Type B pancreatic cell (in vitro differentiated cells): ENCODE measurements at places on chromosomes 4 and X. TPM values are rescaled to one million over a fixed set of nuclear protein-coding genes. Genes with fewer than 3 reads are reported as not detected.

DNA sequence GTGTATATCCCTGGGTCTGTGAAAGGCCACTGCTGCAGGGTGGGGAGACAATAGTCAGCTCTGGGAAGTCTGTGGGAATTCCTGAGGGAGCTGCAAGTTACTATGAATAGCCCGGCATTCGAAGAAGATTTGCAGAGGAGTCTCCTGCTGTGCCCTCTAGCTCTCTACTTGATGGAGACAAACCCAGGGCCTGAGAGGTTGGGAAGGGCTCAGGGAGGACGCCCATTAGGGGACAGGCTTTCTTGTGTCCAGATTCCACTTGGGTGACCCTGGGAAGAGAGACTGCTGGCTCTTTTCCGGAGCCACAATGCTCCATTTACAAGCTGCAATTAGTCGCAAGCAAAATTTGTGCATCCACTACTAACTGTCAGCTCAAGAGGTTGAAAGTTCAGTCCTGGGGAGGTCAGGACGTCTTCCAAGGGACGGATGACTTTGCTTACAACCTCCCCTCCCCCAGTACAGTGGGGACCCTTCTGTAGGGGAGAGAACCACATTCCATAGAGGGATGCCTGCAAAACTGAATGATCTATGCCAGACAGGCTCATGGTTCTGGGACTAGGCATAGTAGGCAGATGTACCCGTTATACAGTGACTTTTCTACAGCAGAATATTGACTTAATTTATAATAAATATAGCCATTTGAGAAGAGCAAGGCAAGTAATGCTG, 48.2 kb upstream of the PHOX2B start:
- no peak overlapping the region for H3K27ac ChIP-seq
- no peaks in the 10 kb centered on the region for H3K36me3 ChIP-seq
- DNase-seq: no peak
- peaks cover 64% of the 10 kb centered on the region for H3K27me3 ChIP-seq
- H3K4me3 ChIP-seq: no peak overlapping the region

DNA sequence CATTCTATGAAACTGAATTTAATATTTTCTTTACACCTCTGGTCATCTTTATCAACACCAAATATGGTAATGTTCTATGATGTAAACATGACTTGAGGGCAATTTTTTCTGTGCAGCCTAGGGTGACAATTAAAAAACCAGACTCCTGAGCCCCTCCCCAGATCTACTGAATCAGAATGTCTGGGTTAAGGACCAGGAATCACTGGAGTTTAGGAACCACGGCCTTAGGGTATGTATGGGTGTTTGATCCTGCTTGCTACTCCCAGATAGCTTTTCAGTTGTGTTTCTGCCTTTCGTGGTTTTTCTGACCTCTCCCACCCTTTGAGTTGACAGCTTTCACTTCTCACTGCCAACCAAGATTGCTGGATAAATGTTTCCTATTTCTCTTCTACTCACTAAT, 332.2 kb downstream of the DHX15 start:
- no peaks in the 10 kb centered on the region for H3K36me3 ChIP-seq
- no peak for DNase-seq
- H3K27me3 ChIP-seq: peaks cover 3% of the 10 kb centered on the region
- H3K4me1 ChIP-seq: peaks cover 21% of the 10 kb centered on the region
- no peak overlapping the region for H3K27ac ChIP-seq
- no peak overlapping the region for H3K4me3 ChIP-seq

- peaks cover 5% of the 10 kb centered on the region for H3K4me1 ChIP-seq
- H3K36me3 ChIP-seq: peaks cover 6% of the 10 kb centered on the region
- no peak overlapping the region for H3K27ac ChIP-seq
- no peaks in the 10 kb centered on the region for H3K27me3 ChIP-seq
- no peak for DNase-seq
These were observed 26.1 kb downstream of the KLHL34 start for GRCh38 chrX:21632027-21632426.

- H3K27me3 ChIP-seq: no peaks in the 10 kb centered on the region
- no peak for DNase-seq
- H3K27ac ChIP-seq: no peak overlapping the region
- H3K4me3 ChIP-seq: no peak overlapping the region
These were observed 64.6 kb upstream of the ENPP6 start for GRCh38 chr4:184282251-184282713.

DNA sequence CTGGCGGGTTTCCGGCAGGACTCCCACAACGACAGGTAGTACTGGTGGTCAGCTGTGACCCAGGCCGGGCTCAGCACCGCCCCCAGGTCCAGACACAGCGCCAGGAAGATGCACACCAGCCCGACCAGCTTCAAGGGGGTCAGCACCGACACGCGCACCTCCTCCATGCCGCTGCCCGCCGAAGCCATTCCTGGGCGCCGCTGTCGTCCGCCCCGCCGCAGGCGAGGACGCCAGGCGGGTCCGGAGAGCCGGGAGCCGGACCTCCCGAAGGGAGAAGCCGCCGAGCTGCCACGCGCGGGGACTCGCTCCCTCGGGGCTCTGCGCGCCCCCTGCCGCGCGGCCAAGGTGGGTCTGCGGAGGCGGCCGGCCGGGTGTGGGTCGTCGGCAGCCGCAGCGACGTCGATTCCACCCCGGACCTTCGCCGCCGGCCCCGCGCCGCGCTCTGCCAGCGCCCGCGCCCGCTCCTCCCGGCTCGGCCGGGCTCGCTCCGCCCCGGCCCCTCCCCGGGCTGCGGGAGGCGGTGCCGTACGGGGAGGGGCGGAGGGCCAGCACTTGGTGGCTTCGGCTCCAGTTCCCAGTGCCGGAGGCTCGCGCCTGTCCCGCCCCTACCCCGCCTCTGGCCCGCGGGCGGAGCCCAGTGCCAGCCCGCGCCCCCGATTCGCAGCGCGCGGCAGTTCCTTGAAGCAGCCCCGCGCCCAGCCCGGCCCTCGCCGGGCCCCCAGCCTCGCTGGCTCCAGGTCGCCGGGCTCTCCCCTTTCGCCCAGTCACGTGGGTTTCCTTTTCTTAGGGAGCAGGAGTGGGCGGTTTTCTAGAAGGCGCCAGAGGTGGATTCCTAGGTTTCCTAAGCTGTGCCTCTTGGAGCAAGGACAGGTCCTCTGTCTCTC, at the start of gene TMEM47:
Gene TMEM47 (minus strand): TSS at position 444 of the 884 bp plus-strand sequence. CDS start 256 bp downstream, at position 188.
- peak within 1 kb of the TSS; percentile 91 for H3K4me3 ChIP-seq
- peak; percentile 89 for DNase-seq
- H3K36me3 ChIP-seq: no peaks in the 10 kb centered on the region
- H3K4me1 ChIP-seq: peaks cover 7% of the 10 kb centered on the region
- peak within 1 kb of the TSS; percentile 78 for H3K27ac ChIP-seq

DNA sequence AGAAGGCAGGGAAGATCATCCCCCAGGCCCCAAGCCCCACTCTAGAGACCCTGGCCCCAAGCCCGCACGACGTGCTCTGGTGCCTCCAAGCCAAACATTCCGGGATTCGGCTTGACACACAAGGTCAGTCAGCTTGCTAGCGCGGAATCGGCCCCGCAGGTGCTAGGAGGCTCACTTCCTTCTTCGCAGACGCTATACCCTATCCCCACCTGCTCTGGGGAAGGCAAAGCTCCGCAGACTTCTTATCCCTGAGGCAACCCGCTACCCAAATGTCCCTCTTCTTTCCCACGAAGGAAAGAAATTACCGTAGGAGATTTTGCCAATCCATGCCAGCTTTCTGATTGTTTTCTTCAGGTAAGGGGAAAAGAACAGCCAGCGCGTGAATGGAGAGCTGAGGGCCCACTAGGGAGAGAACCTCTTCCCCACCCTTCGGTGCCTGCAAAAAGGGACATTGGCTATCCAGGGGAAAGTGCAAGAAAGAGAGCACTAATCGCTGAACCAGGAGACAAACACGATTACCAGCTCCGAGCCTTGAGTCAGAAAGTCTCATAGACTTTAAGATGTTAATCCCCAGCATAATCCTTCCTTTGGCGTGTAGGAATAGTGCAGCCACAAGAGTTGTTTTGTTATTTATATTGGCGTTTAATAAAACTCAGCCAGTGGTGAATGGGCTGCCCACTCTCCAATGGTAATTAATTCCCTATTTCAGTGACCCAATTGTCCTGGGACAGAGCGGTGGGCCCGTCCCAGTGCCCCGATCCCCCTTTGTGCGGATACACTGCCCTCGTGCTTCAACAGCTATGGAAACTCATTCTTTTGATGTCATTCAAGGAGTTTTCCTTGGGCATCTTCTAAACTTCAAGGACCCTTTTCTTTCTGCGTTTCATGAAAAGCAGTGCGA, 5.4 kb upstream of the NEUROG2 start:
- peaks cover 99% of the 10 kb centered on the region for H3K27me3 ChIP-seq
- H3K4me3 ChIP-seq: peak overlapping the region; percentile 71
- no peak for DNase-seq

The SYN1 gene
- 3.7 and 4.2 TPM in 2 replicates for total RNA-seq

The ADH1C gene
- total RNA-seq: 9.9 and 21.8 TPM in 2 replicates

The ANXA10 gene
- total RNA-seq: 10.6 and 39.8 TPM in 2 replicates
